ENCODE measurements at places on chromosomes 6 and 20.

- no peaks in the 10 kb centered on the region for H3K27me3 ChIP-seq
- no peak for DNase-seq
- no peak overlapping the region for H3K27ac ChIP-seq
- no peak overlapping the region for H3K4me3 ChIP-seq
Observed at GRCh38 chr6:72916298-72916697, 294.4 kb downstream of the KCNQ5 start.

DNA sequence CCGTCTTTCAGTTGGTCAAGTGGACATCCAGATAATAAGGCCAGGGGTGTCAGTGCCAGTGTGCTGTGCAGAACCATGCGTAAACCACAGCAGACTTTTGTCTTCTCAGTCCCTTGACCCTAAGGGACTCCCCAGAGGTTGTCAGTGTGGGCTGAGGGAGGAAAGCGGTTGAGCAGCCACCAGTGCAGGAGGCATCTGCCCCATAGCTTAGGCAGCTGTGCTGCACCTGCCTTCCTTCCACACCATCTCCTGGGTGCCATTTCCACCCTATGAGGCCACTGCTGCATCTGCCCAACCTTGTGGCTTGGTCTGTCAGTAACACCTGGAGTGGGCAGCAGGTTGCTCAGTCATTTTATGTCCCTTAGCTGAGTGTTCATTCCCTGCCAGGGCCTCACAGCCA, 26.0 kb downstream of the PRPF6 start:
- H3K4me3 ChIP-seq: no peak overlapping the region
- no peaks in the 10 kb centered on the region for H3K4me1 ChIP-seq
- H3K27ac ChIP-seq: no peak overlapping the region
- H3K27me3 ChIP-seq: no peaks in the 10 kb centered on the region

GRCh38 chr6:12555267-12555666, 161.3 kb upstream of the PHACTR1 start:
- no peak for DNase-seq
- H3K4me1 ChIP-seq: no peaks in the 10 kb centered on the region
- H3K4me3 ChIP-seq: no peak overlapping the region
- H3K27ac ChIP-seq: no peak overlapping the region
- H3K27me3 ChIP-seq: no peaks in the 10 kb centered on the region

DNA sequence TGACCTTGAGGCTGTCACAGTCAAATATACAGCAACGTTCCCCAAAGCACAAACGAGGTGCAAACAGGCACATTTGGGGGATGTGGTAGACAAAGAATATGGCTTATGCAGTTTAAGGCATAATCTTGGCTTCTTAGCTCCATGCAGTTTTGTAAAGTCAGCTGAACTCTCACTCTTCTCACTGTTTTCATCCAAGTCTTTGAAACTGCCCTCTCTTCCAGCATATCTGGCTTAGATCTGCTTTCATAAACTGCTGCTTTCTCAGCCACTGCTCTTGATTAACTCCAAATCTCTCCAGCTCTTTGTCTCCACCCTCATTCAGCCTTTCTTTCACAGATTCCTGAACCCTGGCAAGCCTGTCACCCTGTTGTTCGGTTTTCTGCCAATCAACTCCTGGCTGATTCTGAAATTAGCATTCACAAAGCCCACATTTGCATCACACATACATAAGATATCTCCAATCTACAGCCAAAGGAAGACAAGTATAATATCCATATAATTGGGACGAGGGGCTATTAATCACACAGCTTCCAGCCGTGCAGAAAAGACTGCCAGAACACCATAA, 301.1 kb upstream of the RNF217 start:
- H3K27ac ChIP-seq: no peak overlapping the region
- H3K4me1 ChIP-seq: no peaks in the 10 kb centered on the region
- no peaks in the 10 kb centered on the region for H3K36me3 ChIP-seq
- DNase-seq: no peak

GRCh38 chr6:41379306-41379705, 43.9 kb downstream of the NCR2 start:
- no peak overlapping the region for H3K4me3 ChIP-seq
- no peak overlapping the region for H3K27ac ChIP-seq
- H3K4me1 ChIP-seq: peaks cover 15% of the 10 kb centered on the region
- DNase-seq: no peak

DNA sequence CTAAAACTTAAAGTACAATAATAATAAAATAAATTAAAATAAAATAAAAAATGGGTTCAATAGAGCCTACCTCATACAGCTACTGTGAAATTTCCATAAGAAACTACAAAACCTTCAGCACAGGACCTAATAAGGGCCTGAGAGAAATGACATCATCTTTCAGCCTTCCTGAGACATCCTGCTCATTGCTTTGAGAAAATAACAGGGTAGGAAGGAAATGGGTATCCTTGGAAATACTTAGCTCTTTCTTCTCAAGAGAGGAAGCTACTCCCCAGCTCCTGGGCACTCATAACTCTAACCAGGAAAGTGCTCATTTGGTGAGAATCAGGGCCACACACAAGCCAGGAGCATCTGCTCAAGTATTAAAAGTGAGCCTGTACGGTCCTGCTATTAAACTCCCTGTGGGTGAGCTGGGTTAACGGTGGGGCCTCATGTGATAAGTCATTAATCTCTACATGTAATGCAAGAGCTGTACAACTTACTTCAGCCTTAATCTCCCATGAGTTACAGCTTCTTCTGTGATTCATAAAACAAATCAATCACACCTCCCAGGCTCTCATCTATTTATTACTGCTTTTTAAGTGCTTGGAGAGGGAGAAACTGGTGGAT, 141.4 kb downstream of the MAFB start:
- no peak overlapping the region for H3K27ac ChIP-seq
- no peak for DNase-seq
- no peak overlapping the region for H3K4me3 ChIP-seq
- no peaks in the 10 kb centered on the region for H3K36me3 ChIP-seq

DNA sequence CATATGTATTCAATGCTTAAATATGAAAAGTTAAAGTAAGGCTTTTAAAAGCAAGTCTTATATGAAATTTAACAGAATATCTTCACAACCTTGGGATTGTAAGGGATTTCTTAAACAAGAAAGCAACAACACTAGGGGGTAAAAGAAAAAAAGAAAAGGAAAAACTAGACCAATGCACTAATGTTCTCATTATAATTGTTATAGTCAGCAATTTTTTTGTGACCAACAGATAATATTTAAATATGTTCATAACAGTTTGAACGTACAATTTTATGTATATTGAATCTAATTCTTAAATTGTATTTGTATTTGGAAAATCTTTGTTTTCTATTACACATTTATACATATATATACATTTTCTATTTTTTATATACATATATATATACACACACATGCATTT, 1397.8 kb upstream of the ADGRB3 start:
- DNase-seq: no peak
- no peaks in the 10 kb centered on the region for H3K27me3 ChIP-seq
- H3K4me1 ChIP-seq: no peaks in the 10 kb centered on the region
- no peak overlapping the region for H3K27ac ChIP-seq
- H3K36me3 ChIP-seq: no peaks in the 10 kb centered on the region

DNA sequence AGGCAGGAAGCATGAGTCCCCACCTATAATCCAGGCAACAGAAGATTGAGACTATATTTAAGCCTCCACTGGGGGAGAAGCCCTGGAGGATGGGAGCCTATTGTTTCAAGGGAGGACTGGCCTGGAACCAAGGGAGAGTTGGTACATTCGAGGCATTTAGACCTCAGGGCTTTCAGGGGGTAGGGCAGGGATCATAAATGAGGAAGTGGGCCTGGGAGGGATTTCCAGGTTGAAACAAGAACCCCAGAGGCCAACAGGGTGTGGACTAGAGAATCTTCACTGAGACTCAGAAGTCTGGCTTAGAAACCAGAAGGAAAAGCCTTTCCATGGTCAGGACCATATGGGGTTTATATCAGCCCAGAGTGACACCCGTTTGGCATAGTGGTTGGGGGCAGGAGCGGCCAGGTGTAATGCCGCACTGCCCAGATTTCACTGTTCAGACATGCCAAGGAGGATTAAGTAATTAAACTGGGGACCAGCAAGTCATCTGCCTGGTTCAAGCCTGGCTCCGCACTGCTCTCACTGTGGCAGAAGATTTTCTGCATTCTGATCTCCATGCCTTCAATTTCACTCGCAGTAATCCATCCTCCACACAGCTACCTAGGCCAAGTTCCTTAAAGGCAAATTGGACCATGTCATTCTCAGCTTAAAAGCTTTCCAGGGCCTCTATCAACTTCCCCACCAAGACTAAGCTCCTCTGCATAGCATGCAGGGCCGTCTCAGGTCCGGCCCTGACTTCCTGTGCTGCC, 17.8 kb downstream of the LRFN2 start:
- H3K27ac ChIP-seq: no peak overlapping the region
- H3K27me3 ChIP-seq: no peaks in the 10 kb centered on the region
- no peaks in the 10 kb centered on the region for H3K36me3 ChIP-seq
- no peak overlapping the region for H3K4me3 ChIP-seq
- H3K4me1 ChIP-seq: no peaks in the 10 kb centered on the region
- DNase-seq: no peak

DNA sequence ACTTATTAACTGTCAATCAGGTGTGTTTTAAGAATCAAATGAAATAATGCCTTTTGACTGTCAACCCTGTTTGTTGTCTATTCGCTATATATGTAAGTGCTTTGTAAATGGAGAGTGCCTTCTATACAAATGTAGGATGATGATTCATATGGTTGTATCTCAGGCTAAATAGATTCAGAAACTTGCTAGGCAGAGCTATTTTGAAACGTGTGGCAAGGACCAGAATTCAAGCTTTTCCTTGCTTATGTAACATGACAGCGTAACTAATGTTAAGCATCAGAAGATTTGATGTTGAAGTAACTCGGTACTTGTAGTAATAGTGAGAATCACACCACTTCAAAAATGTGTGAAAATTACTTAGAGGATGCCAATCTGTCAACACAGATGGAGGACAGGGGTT, 3.4 kb downstream of the OGFRL1 start:
- no peak overlapping the region for H3K27ac ChIP-seq
- no peak overlapping the region for H3K4me3 ChIP-seq
- peaks cover 50% of the 10 kb centered on the region for H3K4me1 ChIP-seq
- DNase-seq: no peak
- H3K36me3 ChIP-seq: no peaks in the 10 kb centered on the region
- H3K27me3 ChIP-seq: no peaks in the 10 kb centered on the region

DNA sequence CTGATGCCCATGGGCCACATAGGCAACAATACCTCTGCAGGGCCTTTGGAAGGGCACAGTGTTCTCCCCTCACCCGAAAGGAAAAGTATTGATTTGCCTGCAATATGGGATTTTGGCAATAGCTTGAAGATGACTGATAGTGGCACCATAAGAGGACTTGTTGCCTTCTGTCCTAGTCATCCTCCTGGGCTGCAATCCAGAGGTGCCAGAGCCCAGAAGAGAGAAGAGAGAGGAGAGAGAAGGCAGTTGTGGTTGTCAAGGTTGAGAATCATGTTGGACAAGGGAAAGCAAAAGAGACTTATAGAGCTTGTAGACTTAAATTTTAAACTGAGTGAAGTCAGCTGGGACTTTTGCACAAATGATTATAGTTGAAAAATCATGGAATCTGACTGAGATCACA, 14.6 kb downstream of the HDGFL1 start:
- H3K4me3 ChIP-seq: no peak overlapping the region
- H3K27me3 ChIP-seq: no peaks in the 10 kb centered on the region
- H3K4me1 ChIP-seq: no peaks in the 10 kb centered on the region

- H3K27me3 ChIP-seq: no peaks in the 10 kb centered on the region
- no peak overlapping the region for H3K27ac ChIP-seq
- H3K36me3 ChIP-seq: peaks cover 51% of the 10 kb centered on the region
Observed at GRCh38 chr6:157946053-157946617, 35.5 kb upstream of the SYNJ2 start.

DNA sequence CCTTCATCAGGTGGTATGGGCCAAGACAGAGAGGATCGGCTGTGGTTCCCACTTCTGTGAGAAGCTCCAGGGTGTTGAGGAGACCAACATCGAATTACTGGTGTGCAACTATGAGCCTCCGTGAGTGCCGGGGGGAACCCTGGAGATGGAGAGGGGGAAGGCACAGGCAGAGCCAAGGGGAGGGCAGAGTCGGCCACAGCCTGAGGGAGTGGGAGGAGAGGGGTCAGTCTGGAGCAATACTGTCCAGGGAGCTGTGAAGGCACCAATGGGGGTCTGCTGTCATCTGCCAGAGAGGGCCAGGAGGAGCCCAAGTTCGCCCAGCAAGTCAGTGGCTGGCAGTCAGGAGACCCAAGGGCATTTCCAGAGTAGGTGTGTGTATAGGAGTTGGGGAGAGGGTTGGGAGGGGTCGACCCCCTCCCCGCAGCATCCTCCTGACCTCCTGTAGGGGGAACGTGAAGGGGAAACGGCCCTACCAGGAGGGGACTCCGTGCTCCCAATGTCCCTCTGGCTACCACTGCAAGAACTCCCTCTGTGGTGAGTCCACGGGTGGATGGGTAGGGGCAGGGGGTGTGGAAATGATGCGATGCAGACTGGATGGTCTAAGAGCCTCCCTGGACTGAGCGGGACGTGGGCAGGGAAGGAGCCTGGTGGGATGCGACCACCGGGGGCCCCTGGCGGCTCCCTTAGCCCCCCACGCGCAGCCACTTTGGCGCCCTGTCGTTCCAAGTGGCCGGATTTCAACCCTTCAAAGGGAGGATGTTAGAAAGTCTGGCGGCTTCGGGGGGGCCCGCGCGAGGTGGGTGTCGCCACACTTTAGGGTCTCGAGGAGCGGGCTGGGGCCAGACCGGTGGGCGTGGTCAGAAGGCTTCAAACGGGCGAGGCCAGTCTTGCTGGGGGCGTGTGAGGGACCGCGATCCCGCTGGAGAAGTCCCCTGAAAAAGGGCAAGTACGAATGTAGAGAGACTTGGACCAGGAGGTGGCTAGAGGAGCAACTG, 7.2 kb downstream of the PI16 start:
- H3K36me3 ChIP-seq: peaks cover 5% of the 10 kb centered on the region
- no peak overlapping the region for H3K27ac ChIP-seq
- DNase-seq: no peak
- no peak overlapping the region for H3K4me3 ChIP-seq

- no peak overlapping the region for H3K4me3 ChIP-seq
- DNase-seq: no peak
- no peak overlapping the region for H3K27ac ChIP-seq
- no peaks in the 10 kb centered on the region for H3K27me3 ChIP-seq
- H3K4me1 ChIP-seq: no peaks in the 10 kb centered on the region
Observed at GRCh38 chr6:137402143-137402680, 92.0 kb downstream of the OLIG3 start.

DNA sequence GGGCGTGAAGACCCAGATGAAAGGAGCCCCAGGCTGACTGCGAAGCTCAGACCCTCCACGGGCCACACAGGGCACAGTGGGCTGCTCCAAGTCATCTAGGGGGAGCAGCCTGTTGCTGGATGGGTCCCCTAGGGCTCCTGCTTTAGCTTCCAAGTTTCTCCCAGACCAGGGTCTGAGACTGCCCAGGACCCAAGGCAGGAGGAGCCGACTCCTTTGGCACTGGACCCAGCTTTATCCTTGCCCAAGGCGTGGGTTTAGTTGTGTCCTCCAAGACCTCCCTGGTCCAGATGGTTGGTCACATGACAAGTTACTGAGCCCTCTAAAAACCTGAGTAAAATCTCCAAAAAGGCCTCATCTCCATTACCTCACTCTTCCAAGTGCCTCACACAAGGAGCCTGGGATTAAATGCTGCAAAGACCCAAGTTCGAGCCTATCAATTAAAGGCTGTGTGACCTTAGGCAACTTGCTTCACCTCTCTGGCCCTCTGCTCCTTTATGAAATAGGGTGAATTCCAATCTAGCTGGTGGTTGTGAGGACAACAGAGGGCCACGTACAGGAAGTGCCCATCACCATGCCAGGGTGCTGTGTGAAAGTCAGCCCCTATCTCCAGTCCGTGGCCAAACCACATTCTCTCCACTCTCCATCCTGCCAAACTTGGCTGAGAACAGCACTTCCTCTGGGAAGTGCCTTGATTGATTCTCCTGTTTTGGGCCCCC, 2.5 kb downstream of the NECAB3 start:
- peak overlapping the region; percentile 98 for H3K27ac ChIP-seq
- H3K4me1 ChIP-seq: peaks cover 82% of the 10 kb centered on the region
- H3K4me3 ChIP-seq: no peak overlapping the region
- peaks cover 22% of the 10 kb centered on the region for H3K36me3 ChIP-seq
